Stimulated activated CD8-positive, alpha-beta memory T cell treated with anti-CD3 and anti-CD28 coated beads, Interleukin-4, amount 100 ng/mL, for 1 hour (primary cell): ENCODE measurements at places on chromosomes 2 and 18.

- DNase-seq = no peak
Observed at GRCh38 chr2:52474091-52474490, 1293.5 kb upstream of the CHAC2 start.

GRCh38 chr2:205934443-205934842 is 151.5 kb downstream of the INO80D start:
- no peak for DNase-seq

DNA sequence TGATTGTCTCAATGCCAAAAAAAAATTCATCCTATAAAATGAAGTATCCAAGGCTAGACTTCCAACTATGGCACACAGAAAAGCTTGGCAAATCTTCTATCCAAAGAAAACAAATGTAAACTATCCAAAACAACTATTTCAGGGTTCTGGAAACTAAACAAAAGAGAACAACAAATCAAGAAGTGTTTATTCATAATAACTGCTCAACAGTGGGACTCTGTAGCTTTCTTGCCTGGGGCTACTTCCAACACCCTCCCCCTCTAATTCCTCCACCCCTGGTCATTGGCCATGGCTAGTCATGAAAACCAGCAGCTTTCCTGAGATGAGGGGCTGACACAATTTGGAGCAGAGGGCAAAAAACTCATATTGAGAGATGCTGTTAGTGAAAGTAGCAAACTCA is 107.0 kb downstream of the EXOC6B start:
- no peak for DNase-seq

- DNase-seq = no peak
Observed at GRCh38 chr2:239247401-239248245, 153.2 kb downstream of the HDAC4 start.

DNA sequence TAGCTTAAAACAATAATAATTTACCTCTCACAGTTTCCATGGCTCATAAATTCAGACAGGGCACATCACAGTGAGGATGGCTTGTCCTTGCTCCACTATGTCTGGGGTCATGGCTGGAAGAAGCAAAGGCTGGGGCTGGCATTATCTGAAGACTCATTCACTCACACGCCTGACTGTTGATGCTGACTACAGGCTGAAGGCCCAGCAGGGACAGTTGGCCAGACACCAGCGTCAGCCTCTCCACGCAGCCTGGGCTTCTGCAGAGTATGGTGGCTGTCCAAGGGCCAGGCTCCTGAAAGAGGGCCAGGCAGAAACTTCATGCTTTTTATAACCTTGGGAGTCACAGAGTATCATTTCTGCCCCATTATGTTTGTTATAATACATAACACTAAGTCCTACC is 33.4 kb downstream of the YPEL5 start:
- DNase-seq = no peak

- no peak for DNase-seq
Observed at GRCh38 chr2:42569116-42569711, 782 bp downstream of the MTA3 start.
